ENCODE measurements at places on chromosomes 12 and 14.

DNA sequence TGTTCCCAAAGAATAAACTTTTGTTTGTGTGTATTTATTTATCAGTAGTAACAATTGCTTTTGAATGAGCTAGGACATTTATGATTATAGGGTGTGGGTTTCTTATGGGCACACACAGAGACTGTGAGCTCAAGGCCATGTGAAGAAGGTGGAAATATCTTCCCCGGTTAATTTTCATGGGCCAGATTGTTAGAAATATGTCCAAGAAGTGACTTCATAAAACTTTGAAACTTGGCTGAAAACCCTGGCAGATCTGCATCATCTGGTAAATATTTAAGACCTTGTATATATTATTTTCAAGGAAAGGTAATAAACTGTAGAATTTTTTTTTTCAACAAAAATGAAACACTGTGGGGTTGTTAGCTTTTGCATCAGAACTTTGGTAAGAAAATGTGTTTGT lies 53.5 kb upstream of the RNU6-8 start:
- no peak for DNase-seq

GRCh38 chr12:129862561-129863175 lies 41.2 kb downstream of the TMEM132D start:
- no peak for DNase-seq

DNA sequence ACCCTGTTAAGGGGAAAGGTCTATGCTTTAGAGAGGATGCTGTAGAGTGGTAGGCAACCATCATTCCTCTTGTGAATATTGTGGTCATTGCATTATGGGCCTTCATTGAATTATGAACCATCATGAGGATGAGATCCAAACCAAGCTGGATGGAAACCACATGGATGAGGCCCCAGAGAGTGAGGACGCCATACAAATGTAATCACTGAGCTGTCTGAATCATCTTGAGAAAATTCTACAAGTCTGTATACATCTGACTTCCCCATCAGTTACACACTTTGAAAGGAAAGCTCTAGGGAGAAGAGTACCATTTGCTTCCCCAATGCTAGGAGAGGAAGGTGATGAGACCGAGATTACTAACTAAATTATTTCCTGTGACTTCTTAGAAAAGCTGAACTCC lies 172.9 kb downstream of the CACNA1C start:
- peak; percentile 46 for DNase-seq

GRCh38 chr12:288687-289086 lies 26.1 kb upstream of the SLC6A13 start:
- DNase-seq, result peak; percentile 50

GRCh38 chr14:104329793-104330192 lies 191.4 kb downstream of the KIF26A start:
- no peak for DNase-seq

DNA sequence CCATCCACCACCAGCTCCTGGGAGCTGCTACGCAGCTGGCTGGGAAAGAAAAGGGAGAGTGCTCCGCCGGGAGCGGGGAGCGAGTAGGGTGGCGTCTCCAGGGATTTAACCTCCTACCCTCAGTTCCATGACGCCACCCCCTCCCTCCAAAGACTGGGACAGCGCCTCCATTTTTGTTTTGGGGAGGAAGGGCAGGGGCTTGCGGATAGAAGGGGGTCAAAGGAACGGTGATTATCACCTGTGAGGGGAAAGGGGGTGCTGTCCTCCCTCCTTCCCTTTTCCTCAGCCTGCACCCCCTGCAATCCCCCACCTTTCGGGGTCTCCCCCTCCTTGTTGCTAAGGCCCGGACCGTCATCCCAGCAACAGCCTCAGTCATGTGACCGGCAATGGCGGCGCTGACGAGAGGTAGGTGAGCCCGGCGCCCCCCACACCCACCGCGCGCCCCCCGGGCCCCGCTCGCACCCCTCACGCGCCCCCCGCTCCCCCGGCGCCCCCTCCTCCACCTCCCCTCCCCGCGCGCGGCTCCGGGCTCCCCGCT lies at the start of gene DTX3:
TSS of gene DTX3 (plus strand) at position 371 of the 538 bp plus-strand sequence. CDS start 1,694 bp downstream, outside the sequence.
- peak; percentile 71 for DNase-seq

GRCh38 chr12:78617683-78618082 lies 246.9 kb upstream of the SYT1 start:
- no peak for DNase-seq

DNA sequence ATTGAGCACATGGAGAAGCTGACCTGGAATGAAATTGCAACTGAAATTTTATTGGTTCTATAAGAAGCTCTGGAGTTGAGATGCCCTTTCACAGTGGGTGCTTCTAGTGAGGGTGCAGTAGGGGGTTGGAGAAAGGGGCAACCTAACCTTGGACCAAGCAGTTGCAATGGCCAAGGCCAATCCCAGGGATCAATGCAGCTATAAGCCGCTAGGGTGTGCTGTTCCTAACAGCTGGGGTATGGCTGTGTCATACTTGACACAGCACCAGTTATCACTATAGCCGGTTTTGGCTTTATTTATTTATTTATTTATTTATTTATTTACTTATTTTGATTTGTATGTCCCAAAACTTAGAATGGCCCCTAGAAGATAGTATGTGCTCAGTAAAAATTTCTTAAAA lies 505.9 kb downstream of the FLRT2 start:
- peak; percentile 11 for DNase-seq

DNA sequence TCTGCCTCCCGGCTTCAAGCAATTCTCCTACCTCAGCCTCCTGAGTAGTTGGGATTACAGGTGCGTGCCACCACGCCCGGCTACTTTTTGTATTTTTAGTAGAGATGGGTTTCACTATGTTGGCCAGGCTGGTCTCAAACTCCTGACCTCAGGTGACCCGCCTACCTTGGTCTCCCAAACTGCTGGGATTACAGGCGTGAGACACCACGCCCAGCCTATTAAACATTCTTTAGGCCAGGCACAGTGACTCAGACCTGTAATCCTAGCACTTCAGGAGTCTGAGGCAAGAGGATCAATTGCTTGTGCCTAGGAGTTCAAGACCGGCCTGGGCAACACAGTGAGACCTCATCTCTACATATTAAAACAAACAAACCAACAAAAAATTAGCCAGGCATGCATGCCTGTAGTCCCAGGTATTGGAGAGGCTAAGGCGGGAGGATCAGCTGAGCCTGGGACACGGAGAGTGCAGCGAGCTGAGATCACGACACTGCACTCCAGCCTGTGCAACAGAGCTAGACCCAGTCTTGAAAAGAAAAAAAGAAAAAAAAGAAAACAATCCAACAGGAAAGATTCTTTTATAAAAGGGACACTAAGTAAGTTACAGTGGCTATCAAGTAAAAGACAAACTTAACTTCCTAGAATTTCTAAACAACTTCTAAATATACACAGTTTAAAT lies 70.2 kb downstream of the HECTD1 start:
- DNase-seq, result no peak

- no peak for DNase-seq
Observed at GRCh38 chr14:22897357-22897756, 14.3 kb downstream of the REM2 start.

DNA sequence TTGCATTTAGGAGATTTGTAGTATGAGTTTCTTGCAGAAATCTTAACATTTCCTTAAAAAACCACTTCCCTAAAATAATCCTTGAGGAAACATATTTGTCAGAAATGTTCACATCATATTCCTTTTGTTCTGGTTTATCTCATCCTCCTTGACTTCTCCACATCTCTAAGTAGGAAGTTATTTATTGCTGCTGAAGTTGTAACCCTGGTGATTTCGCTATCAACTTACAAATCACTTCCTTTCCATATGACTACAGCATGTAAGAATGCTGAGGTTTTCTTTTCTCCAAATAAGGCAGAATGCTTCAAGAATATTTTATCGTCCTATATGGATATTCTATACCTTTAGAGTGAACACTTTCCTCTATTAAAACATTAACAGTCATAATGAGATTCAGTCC lies 751.7 kb downstream of the NRXN3 start:
- DNase-seq, result no peak

- peak; percentile 7 for DNase-seq
Observed at GRCh38 chr14:57199921-57200320, 68.8 kb downstream of the EXOC5 start.

GRCh38 chr14:71474301-71475265 lies 457.6 kb upstream of the RGS6 start:
- DNase-seq, result no peak

DNA sequence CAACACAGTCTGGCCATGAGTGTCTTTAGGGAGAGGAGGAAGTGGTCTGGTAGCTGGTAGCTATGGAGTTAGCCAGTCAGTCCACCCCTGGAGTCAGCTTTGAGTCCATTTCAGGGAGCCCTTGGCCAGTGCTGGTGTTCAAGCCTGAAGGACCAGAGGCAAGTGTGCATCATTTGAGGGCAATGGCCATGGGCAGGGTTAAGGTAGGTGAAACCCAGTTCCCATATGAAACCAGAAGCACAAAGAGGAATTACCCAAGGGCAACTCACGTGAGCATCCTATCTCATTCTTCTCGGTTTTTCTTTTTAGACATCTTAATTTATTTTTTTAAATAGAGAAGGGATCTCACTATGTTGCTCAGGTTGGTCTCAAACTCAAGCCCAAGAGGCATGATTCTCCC lies 61.3 kb upstream of the ACTN1 start:
- no peak for DNase-seq

GRCh38 chr12:41881891-41882805 lies 262.5 kb downstream of the GXYLT1 start:
- no peak for DNase-seq
